Renal pelvis (tissue), 12 donors: ENCODE measurements at places on chromosomes 6 and 20. TPM values are rescaled to one million over a fixed set of nuclear protein-coding genes. Genes with fewer than 3 reads are reported as not detected.

DNA sequence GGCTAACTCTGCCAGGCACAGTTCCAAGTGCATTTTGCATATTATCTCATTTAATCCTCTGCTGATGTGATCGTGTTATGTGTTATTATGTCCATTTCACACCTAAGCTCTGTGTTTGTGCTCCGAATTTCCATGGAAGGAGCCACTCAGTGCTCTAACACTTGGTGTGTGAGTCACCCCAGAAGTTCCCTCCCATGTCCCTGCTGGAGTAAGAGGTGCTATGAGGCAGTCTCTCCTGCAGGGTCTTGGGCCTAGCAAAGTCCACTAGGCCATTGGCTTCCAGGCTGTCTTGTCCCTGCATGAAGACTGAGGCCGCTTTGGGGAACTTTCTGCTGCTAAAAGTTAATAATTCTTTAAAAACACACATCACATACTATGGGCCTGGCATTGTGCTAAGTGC, 405.9 kb upstream of the SULF2 start:
- DNase-seq, result no peak

Gene MEI4
- 1.3 TPM for polyA plus RNA-seq

Gene VGLL2
- polyA plus RNA-seq, result not detected

DNA sequence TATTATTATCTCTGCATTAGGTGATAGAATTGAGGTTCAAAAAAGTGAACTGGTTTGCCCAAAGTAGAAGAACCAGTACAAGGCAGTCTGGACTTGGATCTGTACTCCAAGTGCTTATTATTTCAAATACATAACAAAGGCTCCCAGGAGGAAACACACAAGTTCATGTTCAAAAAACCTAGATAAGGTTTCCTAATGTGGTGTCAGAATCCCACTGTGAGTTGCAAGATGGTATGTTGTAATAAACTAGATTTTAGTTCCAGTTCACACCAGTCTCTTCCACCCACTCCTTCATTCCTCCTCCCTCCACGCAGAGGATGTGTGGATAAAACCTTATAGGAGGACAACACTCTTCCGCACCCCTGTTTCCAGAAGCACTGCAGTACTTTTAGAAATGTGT, 42.8 kb downstream of the KIAA0319 start:
- no peak for DNase-seq

GRCh38 chr6:84643778-84644177, 120.6 kb downstream of the TBX18 start:
- DNase-seq, result no peak

GRCh38 chr6:169381988-169382387, 128.3 kb upstream of the THBS2 start:
- no peak for DNase-seq

DNA sequence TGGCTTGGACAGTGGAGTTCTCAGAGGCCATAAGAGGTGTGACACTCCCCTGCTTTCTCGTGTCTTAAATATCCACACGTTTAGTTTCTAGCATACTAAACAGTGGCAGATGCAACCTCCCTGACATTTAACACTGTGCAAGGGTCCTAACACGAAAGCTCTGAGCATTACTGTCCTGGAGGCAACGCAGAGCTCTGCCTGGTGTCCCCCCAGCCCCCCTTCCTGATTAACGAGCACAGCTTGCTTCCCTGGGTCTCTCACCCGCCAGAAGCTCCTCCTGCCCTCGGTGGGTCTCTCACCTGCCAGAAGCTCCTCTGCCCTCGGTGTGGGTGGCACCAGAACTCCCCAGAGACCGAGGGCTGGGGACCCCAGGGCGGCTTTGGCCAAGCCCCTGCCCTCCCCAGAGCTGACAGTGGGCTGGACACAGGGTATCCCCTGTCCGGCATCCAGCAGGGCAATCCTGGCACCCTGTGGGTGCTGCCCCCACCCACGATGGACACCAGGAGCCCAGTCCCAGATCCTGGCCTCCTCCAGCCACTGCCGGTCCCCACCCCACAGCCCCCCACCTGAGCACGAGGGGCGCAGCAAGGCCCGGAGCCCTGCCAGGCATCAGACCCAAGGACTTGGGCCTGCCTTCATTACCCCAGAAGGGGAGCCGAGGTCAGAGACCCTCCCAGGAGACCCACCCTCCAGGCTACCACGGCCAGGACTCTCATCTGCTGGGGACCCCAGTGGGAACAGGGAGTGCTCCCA, 12.4 kb upstream of the KCNQ2 start:
- DNase-seq, result no peak

Gene CDSN
- polyA plus RNA-seq, result not detected

DNA sequence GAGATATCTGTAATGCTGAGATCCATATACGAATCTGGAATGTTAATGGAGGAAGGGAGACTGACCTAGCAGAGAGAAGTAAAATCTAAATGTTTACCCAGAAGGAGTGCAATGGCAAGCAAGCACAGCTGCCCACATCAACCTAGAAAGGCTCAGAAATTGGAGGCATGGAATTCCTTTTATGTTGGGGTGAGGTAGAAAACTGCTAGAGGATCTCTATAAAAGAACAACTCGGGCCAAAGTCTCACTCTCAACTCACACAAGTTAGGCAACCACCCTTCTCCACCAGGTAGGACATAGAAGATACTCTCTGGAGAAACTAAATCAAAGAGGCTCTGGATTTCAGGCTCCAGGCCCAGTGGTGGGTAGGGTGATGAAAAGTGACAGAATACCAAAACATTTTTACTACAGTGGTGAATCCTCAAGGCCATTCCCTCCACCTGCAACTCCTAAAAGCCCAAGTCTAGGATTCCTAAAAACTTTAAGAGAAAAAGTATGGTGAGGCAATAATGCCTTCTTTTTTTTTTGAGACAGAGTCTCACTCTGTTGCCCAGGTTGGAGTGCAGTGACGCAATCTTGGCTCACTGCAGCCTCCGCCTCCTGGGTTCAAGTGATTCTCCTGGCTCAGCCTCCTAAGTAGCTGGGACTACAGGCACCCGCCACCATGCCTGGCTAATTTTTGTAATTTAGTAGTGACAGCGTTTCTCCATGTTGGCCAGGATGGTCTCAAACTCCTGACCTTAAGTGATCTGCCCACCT, 9.5 kb upstream of the ADGRG6 start:
- no peak for DNase-seq

- no peak for DNase-seq
Observed at GRCh38 chr6:41335943-41336342, 535 bp downstream of the NCR2 start.

DNA sequence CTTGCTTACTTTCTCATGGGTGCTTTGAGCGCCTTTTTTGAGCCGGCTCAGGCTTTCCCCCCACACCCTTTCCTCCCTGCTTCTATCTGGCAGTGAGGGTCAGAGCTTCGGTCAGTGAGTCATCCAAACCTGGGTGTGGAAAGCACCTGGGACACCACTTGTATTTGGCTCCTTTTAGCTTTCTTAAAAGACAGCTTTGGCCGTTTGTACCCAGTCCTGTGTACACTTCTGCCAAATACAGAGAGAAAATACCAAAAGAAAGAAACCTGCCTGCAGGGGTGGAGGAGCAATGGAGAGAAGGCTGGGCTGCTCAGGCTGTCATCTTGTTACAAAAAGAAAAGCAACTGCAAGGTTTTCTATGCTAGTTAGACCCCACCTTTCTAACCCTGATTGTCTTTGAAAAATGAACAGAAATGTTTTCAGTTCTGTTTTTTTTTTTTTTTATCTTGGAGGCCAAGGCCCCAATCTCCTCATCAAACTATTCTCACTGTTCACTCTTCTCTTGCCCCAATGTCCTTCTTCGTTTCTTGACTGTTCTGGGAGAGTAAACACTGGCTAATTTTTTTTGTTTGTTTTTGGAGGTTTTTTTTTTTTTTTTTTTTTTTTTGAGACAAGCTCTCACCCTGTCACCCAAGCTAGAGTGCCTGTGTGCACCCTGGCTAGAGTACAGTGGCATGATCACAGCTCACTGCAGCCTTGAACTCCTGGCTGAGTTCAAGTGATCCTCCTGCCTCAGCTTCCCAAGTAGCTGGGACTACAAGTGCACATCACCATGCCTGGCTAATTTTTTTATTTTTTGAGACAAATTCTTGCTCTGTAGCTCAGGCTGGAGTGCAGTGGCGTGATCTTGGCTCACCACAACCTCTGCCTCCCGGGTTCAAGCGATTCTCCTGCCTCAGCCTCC, 76.4 kb downstream of the SSR1 start:
- DNase-seq, result no peak

Gene SOD2
- polyA plus RNA-seq, result 131 TPM

- DNase-seq, result no peak
Observed at GRCh38 chr20:17646209-17646960, 35.7 kb downstream of the RRBP1 start.

DNA sequence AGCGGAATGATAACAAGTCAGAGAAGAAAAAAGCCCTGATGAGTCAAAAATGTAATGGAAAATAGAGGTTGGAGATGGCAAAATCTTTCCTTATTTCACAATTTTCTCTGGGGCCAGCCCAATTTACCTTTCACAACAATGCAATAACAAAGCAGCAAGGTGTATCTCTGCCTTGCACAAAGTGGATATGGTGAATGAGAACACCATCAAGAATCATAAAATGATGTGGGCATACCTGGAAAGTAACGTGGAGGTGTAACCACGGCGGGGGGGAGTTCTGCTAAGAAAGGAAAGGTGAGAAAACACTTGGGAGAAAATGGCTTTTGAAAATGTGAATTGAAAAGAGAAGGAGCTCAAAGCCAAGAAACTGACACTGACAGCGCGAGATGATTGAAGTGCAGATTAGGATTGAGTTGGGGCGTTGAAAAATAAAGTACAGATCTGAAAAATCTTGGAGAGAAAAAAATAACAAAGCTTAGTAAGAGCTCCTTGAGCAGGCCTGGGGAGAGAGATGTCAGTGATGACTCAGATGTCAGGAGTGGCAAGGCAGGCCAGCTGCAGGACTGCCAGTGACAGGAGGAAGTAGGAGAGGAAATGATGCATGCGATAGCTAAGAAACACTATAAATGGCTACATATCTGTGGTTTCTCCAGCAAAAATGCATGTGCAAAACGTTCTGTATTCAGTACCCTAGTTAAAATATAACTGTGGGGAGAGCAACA, 26.2 kb downstream of the ARHGAP18 start:
- DNase-seq, result peak; percentile 46

Gene CST5
- polyA plus RNA-seq, result 0.30 TPM

DNA sequence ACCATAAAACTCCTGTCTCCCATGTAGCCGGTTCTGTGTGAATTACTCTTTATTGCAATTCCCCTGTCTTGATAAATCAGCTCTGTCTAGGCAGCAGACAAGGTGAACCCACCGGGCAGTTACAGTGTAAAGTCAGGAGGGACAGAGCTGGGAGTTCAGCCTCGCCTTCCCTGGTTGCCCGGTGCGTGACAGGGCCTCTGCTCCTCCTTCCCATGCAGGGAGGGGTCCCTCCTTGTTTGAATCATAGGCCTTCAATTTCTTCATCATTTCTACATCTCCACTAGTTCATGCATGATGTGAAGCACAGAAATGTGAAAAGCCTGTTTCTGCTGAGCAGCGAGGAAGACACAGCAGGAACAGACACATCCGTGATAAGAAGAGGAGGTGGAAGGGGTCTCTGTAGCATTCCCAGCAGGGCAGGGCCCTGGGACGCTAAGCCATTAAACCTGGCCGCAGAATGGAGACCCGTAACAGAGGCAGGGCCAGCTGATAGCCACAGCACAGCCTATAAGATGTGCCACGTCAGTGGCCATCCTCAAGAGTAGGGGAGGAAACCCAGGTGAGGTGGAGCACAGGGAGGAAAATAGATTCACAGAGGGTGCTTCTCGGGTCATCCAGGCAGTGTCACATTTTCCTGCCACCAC, 106.7 kb upstream of the CST7 start:
- no peak for DNase-seq

DNA sequence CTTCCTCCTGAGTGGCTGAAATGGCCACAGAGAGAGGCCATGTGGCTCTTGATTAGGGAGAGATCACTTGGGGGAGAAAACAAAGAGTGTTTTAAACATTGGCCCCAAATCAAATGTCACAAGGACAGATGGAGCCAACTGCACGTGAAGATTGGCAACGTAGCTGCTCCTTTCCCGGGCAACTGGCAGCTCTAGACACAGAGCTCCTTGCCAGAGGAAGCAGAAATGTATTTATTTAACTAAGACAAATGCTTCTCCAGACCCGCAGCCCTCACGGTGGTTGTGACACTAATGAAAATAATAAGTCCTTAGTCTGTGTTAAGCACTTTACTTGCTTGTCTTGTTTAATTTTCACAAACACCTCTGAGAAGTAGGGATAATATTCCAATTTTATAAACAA, 49.6 kb upstream of the DSN1 start:
- DNase-seq, result no peak

DNA sequence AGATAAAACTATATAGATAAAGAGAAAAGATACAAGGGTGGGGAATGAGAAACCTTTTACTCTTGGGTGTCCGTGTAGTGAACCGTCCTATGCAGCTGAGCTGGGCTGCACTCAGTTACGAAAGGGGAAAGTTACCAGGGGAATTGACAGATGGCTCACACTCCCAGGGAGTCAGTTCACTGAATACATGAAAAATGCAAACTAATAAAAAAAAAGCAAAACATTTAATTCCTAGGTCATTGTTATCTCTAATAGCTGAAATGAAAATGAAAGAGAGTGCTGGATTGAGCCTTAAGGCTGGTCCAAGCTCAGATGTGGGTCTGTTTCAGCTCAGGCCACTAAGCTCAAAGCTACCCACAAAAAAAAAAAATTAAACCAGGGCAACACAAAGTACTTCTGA, 138.0 kb downstream of the THBS2 start:
- no peak for DNase-seq

DNA sequence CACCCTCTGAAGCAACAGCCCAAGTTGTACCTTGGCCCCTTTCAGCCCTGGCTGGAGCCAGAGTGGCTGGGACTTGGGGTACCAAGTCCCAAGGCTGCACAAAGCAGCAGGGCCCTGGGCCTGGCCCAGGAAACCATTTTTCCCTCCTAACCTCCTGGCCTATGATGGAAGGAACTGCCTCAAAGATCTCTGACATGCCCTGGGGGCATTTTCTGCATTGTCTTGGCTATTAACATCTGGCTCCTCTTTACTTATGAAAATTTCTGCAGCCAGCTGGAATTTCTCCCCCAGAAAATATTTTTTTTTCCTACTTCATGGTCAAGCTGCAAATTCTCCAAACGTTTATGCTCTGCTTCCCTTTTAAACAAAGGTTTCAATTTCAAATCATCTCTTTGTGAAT, 269.4 kb upstream of the CDYL start:
- no peak for DNase-seq

DNA sequence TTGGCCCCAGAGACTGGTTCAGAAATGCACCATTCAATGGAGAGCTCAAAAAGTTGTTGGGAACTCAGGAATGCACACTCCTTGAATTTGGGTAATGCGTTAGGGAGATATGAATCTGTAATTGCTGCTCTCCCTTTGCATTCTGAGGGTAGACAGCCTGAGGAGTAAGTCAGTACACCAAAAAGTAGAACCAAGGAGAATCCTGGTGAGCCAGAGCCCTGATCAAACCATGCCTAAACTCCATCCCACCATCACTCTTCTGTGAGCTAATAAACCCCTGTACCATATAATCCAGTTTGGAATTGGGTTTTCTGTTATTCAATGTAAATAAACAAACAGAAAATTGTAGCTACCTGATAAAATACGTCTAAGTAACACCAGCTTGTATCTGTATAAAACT, 90.2 kb downstream of the KIF16B start:
- DNase-seq, result no peak

Gene NRN1
- 5.1 TPM for polyA plus RNA-seq
